ENCODE measurements at places on chromosomes 4 and X.
A peak's percentile ranks its signal among the peaks of the same experiment; 100 is the strongest.

DNA sequence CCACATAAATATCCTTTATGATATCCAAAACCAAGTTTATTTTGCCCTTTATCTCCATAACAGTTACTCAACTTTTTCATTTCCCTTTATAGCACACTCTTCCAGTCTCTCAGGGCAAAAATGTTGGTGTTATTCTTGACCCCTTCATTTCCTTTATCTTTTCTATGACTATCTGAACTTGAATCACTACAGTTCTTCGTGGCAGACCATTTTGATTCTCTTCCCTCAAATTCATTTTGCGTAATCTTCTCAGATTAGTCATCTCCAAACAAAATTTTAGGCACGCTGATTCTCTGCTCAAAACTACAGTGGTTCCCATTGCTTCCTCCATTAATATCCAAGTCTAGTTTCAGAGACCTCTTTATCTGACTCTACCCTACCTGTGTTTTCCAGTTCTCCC is 26.1 kb downstream of the RUFY3 start:
- no peak for DNase-seq

DNA sequence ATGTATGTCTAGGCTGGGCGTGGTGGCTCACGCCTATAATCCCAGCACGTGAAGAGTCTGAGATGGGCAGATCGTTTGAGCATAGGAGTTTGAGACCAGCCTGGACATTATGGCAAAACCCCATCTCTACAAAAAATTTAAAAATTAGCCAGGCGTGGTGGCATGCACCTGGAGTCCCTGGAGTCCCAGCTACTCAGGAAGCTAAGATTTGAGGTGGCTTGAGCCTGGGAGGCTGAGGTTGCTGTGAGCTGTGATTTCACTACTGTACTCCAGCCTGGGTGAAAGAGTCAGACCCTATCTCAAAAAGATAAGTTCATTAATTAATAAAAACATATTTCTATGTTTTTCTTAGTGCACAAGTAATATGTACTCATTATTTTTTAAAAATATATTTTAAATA is 238.1 kb downstream of the ARHGAP24 start:
- no peak for DNase-seq

GRCh38 chr4:17081179-17081578 is 182.7 kb upstream of the LDB2 start:
- no peak for DNase-seq

DNA sequence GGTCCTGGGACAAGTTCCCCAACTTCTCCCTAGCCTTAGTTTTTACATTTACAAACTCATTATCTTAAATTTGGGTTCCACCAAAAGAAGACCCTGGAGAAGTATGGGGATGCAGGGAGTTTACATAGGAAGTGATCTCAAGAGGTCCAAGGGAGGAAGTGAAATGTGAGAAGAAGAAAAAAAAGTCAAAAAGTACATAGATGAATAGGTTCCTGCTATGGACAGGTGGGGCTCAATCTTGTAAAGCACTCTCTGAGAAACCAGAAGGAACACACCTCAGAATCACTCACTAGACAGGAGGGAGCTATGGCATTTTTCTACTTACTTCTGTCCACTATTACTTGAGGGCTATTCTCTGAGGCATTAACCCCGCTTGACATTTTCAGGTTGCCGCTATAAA is 56.6 kb downstream of the ARHGAP6 start:
- no peak for DNase-seq

DNA sequence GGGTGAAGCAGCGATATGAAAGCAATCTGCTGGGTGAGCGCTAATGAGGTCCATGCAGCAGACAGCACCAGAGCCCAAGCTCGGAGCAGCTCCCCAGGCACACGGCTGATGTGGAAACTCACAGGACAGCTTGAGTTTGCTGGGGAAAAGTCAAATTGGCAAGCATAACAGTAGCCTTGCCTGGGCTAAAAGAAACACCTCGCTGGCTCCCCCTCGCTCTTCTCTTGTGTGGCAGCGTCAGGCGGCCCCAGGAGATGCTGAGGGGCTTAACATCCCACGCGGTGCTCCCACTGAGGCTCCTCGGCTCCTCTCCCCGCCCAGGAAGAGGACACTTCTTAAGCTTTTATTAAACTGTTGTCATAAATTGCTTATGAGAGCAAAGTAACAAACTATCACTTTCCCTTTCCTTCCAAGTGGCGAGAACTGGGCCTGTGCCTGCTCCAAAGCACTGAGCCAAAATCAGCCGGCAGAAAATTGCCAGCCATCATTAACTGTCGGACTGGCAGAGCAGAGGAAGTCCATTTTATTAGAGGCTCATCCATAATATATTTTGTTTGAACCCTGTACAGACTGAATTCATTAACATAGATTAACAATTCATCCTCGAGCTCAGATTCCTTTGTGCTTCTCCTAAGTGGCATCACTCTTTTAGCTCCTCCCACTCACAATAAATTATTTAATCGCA is 111.4 kb downstream of the TSPAN5 start:
- DNase-seq = no peak

- no peak for DNase-seq
Observed at GRCh38 chrX:1833656-1834360, 218.9 kb downstream of the ASMT start.

DNA sequence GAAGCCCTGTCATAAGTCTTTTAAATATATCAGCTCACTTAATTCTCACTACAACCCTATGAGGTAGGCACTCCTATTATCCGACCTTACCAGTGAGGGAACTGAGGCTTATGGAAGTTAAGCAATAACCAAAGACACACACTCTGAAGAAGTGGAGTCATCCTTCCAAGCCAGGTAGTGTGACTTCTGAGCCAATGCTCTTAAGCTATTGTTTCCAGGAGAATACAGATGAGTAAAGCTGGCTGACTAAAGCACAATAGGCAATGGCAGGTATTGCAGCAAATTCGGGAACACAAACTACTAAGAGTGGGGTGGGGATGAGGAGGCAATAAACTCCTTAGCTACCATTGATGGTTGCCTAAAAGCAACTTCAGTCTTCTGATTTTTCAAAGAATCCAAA is 81.8 kb upstream of the KIT start:
- DNase-seq = no peak

- DNase-seq = no peak
Observed at GRCh38 chrX:129347291-129347690, 176.0 kb downstream of the SMARCA1 start.

GRCh38 chr4:142846729-142847596 is 862 bp upstream of the INPP4B start:
- DNase-seq = peak; percentile 47

- no peak for DNase-seq
Observed at GRCh38 chr4:97153042-97153441, 990.2 kb downstream of the STPG2 start.

DNA sequence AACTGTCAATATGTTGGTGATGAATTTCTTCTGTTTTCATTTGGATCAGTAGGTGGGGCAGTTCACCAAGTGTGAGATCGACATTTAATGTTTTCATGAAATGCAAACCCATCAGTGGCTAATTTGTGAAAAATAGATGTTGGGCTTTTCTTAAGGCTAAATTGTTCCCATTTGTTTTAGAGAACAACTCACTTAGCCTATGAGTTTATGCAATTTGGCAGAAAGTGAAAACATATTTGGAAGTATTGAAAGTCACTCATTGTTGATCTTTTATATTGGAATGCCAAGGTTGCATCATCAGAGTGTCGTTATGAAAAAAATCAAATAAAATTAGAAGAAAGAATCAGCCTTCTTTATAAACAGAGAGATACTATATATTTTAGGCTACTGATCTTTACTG is 132.4 kb downstream of the RPA4 start:
- DNase-seq = no peak

- no peak for DNase-seq
Observed at GRCh38 chr4:79267671-79268070, 58.2 kb downstream of the NAA11 start.

- no peak for DNase-seq
Observed at GRCh38 chr4:151618858-151619257, 141.9 kb downstream of the GATB start.

GRCh38 chr4:25703731-25704388 is 48.2 kb downstream of the SLC34A2 start:
- no peak for DNase-seq

GRCh38 chrX:19121466-19121865 is 802 bp downstream of the ADGRG2 start:
- DNase-seq = no peak

- DNase-seq = no peak
Observed at GRCh38 chr4:80732010-80732409, 298.5 kb upstream of the BMP3 start.

GRCh38 chrX:56226980-56227379 is 5.2 kb upstream of the KLF8 start:
- no peak for DNase-seq

DNA sequence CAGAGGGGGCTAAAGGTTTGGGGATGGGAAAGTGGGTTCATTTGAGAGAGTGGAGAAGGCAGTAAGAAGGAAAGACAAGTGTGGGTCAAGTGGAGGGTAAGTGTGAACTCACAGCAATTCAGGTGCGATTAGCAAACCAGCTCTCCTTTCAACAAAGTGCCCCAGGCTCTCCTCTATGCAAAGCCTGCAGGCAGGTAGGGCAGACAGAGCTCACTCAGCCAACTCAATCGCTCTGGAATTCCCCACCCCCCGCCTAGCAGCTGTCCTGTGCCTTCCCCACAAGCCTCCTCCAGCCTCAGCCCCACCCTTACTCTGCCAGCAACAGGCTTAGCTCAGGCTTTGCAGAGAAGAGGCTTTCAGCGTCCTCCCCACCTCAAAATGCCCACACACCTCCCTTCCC is 14.8 kb upstream of the MAMLD1 start:
- no peak for DNase-seq

DNA sequence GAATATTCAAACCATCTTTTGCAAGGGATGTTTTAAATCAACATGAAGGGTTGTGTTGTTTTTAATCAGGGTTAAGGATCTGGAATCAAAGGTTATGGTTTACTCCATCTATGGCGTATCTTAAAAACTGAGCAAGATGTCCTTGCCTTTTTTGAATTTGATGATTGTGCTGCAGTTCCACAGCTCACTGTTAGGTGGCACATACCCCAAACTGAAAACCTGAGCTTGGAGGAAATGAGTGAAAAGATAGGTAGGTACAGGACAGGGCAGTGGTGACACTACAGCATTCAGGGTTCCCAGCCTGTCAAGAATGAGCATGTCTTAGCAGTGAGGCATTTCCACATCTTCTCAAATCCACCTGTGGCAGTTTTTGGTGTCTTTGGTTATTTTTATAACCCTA is 13.1 kb upstream of the EOLA1 start:
- no peak for DNase-seq

Data from activated naive CD8-positive, alpha-beta T cell treated with anti-CD3 and anti-CD28 coated beads, Interleukin-2, amount 50 U/mL, for 16 hours (primary cell).